Astrocyte of the spinal cord (primary cell): ENCODE measurements at places on chromosomes 11 and 22.

GRCh38 chr11:22976146-22976545 lies 115.9 kb upstream of the CCDC179 start:
- DNase-seq, result peak; percentile 38

GRCh38 chr11:36008584-36008983 lies 64.7 kb downstream of the LDLRAD3 start:
- peak; percentile 70 for DNase-seq

GRCh38 chr11:121328176-121328966 lies 35.8 kb downstream of the SC5D start:
- DNase-seq, result no peak

DNA sequence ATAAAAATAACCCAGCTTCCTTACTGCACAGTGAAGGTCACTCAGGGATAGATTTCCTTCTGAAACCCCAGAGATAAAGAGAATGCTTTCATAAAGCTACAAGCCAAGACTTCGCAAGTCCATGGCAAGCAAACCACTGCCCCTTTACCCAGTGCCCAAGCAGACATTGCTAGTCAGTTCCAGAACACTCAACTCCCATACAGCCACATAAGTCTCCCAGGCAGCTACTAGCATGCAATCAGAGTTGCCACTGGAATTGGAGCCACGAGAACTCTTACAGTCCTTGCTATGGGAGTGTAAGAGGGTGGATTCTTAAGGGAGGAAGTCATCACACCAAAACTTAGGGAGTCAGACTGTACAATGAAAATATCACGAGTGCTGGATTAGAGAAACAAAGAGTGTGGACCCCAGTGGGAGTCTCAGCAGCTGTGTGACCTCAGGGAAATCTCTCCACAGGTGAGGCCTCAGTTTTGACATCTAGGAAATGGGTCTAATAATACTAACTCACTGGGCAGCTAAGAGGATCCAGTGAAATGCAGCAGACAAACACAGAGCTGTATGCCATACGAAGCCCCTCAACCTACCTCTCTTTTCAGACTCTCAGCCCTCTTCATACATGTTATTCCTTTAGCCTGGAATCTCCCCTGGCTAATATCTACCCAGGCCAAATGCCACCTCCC lies 526.6 kb downstream of the MN1 start:
- no peak for DNase-seq

DNA sequence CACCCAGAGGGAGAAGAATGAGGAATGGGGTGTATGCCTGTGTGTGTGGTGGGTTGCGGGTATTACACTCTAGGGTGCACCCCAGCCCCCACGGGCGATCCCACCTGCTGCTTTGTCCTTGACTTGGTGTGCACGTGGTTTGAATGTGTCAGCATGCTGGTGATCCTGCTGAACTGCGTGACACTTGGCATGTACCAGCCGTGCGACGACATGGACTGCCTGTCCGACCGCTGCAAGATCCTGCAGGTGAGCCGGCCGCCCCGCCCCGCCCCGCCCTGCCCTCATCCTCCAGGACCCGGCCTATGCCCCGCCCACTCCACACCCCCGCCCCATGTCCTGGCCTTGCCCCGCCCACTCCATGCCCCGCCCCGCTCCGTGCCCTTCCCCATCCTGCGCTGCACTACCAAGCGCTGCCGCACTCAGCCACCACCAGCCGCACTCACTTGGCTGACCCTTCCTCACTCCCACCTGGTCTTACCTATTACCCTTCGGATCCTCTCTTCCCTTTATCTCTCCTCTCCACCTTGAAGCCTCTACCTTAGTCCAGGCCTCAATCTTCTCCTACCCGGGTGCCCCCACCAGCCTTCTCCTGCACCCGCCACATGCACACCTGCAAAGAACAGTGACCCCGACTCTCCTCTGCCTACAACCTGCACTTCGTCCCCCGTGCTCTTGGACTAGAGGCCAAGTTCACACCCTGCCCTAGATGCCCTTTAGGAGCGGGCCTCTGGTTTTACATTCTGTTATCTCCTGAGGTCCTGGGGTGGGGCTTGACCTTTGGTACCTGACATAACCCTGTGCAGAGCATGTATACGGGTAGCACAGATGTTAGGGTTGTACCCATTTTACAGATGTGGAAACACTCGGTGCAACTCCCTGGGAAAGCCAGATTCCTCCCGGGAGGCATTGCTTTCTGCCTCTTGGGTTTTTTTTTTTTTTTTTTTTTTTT lies 27.7 kb downstream of the CACNA1I start:
- no peak for DNase-seq

DNA sequence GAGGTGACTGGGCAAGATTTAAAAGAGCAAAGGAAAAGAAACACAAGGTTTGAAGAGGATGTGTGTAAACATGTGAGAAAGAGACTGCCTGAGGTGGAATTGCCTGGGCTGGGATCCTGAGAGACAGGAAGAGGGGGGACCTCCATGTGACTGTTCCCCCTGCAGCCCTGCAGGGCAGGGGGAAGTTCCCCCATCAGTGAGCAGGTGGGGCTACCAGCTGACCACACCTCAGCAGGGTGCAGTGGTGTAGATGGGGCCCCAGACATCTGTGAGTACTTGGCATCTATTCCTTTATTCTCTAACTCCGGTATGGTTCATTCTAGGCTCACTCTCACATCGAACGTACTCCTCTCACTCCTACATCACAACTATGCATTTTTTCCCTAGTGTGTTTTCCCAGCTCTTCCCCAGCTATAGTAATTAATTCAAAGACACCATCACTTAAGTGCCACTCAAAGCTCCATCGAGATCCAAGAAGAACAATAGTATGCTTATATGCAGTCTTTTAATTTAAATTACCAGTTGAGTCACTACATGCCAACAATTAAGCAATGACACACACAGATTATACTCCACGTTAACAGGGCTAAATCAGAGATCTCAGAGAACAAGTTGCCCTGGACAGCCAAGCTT lies 42.7 kb downstream of the LGR4 start:
- DNase-seq, result peak; percentile 36

DNA sequence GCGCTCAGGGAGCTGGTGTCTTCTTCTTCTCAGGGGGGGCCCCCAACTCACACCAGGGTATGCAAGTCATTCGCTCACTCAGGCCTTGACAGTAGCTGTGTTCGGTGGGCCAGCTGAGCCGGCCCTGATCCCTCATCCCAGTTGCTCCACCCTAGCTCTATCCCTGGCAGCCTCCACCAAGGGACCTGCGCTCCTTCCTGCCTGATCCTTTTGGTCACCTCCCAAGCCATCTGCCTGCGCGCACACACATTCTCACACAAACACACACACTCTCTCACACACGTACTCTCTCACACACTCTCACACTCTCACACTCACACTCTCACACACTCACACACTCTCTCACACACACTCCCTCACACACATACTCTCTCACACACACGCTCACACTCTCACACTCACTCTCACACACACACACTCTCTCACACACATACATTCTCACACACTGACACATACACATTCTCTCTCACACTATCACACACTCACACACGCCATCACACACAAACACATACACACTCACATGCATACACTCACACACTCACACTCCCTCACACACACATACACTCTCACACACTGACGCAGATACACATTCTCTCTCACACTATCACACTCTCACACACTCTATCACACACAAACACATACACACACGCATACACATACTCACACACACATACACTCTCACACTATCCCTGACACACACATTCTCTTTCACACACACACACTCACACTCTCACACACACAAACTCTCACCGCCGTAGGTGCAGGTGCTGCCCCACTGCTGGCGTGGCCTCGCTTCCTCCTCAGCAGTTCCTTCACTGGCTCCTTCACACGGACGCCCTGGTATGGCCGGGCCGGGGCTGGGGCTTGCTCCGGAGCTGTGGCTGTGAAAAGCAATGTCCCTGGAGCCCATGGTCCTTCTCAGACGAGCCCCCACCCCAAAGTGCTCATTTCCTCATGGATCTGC lies 20.8 kb downstream of the POU2AF1 start:
- no peak for DNase-seq

DNA sequence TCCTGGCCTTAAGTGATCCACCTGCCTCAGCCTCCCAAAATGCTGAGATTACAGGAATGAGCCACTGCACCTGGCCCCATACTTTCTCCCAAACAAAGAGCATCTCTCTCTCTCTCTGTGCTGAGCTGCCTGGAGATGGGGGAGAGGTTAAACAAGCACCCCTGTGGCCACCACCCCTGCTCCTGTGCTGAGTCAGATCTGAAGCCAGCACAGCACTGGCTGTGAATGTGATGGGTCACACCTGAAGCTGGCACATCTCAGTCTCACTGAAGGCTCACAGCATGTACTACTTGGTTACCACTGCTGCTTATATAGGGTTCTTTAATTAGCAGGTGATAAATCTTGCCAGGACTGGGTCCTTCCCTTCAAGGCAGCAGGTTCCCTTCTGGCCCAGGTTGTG lies 10.8 kb upstream of the WEE1 start:
- no peak for DNase-seq

- no peak for DNase-seq
Observed at GRCh38 chr11:23668324-23668723, 808.0 kb upstream of the CCDC179 start.
